ENCODE measurements at places on chromosomes 12 and 14.
A peak's percentile ranks its signal among the peaks of the same experiment; 100 is the strongest.

- no peak for DNase-seq
These were observed 2.6 kb downstream of the CD9 start for GRCh38 chr12:6202846-6203245.

DNA sequence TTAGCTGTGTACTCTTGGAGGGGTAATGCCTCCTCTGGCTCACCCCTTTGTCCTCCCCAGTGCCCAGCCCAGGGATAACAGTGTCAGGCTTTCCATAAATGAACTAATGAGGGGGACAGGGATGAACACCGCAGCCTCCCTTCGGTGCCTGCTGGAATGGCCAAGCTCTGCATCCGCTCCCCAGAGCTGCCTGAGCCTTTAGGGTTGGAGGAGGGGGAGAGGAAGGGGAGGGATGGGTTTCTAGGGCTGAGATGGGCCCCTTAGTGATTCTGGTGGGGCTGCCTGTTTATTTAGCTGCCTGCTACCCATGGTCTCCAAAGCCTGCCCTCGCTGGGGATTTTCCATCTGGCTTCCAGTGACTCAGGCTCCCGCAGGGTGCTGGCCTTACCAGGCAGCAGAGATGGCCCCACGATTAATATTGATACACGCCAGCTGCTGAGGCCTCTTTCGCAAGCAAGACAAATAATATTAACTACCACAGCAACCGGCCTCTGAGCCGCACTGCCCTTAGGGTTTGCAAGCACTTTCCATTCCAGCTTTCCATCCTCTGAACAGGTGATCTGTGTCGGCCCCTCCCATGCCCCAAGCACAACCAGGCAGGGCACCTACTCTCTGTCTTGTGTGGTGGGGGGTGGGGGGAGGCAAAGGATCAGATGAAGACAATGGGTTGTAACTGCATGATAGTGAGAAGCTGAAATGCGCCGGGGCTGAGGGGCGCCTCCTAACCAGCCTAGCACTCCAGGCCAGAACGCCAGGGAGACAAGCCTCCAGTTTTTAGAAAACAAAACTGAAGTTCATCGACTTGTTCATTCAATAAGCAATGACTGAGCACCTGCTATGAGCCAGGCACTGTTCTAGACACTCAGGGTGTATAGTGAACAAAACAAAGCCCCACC lies 56.7 kb downstream of the C14orf132 start:
- DNase-seq = peak; percentile 45

GRCh38 chr12:6840761-6841515 lies at the start of gene GNB3:
Gene GNB3 (plus strand): TSS chr12:6840925. CDS start chr12:6841288, 363 bp downstream.
- DNase-seq = no peak

GRCh38 chr12:88698471-88698870 lies 118.2 kb upstream of the KITLG start:
- DNase-seq = no peak

- no peak for DNase-seq
These were observed 95.6 kb downstream of the DIP2B start for GRCh38 chr12:50600364-50600763.

- DNase-seq = no peak
These were observed 172.7 kb upstream of the CNOT2 start for GRCh38 chr12:70070494-70071007.

DNA sequence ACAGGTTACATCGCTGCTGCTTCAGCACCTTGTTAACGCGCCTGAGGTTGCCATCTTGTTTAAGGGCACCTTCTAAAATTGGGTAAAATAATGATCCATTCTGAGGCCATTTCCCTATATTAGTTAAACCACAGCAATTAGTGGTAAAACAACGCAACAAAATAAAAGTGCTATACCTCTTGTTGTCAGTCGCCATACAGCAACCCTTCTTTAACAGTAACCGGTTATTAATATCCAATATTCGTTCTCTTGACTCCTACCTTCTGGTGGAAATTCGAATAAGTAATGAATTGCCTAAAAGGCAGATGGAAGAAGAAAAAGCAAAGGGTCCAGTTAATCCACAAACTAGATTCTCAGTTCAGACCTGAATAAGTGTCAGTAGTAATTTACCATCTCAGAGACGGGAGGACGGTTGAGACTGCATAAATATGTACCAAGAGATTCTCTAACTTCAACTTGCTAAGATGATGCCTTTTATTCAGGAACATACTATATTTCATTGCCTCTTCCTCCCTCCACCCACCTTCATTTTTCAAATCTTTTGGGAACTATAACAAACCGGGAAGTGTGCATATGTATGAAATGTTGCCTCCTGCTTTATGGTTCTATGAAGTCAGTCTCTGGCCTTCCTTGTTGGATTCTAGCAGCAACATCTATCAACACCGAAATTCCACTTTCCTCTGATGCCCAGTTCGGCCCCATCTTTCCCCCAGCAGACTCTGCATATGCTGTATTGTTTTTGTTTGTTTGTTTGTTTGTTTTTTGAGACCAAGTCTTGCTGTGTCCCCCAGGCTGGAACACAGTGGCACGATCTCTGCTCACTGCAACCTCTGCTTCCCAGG lies 824 bp upstream of the PSMB5 start:
- no peak for DNase-seq

DNA sequence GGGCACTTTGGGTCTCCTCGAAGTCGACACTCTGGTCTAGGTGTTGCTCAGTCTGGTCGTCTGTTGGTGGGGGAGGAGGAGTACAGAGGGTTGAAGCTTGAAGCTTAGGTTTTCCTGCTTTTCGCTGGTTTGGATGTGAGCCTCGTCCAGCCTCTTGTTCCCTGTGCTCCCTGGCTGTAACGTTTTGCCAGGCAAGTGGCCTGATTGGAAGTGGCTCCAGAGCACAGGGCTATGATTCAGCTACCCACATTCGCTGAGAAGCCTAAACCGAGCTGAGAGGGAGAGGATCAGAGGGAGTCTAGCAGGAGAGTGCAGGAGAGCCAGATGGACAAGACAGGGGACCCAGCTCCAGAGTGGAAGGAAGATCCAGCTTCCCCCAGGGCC lies 6.1 kb downstream of the HOXC10 start:
- DNase-seq = no peak

DNA sequence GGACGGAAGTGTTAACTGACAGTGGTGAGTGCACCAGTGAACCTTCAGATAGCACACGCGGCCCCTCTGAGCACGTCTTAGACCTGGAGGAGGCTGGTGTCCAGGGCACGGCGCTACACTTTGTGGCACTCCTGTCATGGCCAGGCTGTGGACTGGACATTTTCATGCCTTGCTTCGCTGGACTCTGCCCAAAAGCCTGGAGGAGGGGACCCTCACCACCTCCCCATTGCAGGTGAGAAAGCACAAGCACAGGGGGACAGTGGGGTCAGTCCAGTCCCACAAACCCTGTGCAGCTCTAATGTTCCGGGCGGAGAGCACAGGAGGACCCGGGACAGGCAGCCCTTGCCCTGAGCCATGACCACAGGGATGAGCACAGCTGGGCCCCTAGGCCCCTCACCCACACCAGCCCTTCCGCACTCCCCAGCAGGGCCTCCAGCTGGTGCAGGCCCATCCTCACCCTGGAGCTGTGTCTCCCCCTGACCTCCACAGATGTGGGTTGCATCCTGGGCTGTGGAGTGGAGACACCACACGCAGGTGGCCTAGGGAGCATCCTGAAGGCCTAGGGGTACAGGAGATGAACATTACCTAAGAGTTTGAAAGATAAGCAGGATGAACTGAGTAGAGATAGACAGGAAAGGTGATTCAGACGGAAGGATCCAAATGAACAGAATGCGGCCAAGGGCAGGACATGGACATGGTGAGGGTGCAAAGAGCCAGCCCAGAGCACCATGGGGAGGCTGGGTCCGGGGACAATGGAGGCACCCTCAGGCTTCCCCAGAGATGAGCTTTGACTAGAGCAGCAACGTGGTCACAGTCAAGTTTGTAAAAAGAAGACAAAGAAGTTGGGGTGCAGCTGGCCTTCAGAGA lies 132.8 kb downstream of the BCL11B start:
- DNase-seq = peak; percentile 49

GRCh38 chr12:50685641-50686040 lies 78.3 kb upstream of the ATF1 start:
- no peak for DNase-seq

- DNase-seq = no peak
These were observed 84.6 kb upstream of the DYNC1H1 start for GRCh38 chr14:101879529-101880336.

- no peak for DNase-seq
These were observed 132.2 kb upstream of the NUDT4 start for GRCh38 chr12:93245543-93245942.

- no peak for DNase-seq
These were observed 174.0 kb downstream of the SLC2A13 start for GRCh38 chr12:39931857-39932256.

GRCh38 chr14:56357428-56357827 lies 222.2 kb upstream of the TMEM260 start:
- DNase-seq = no peak

DNA sequence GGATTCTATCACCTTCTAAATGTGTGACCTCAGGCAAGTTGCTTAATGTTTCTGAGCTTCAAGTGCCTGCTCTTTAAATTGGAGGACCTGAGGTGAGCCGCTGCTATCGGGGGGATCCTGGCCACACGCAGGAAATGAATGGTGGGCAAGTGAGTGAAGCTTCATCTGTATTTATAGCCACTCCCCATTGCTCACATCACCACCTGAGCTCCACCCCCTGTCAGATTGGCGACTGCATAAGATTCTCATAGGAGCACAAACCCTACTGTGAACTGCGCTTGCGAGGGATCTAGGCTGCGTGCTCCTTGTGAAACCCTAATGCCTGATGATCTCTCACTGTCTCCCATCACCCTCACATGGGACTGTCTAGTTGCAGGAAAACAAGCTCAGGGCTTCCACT lies 158.6 kb upstream of the CCND2 start:
- DNase-seq = peak; percentile 73

Measured in activated effector memory CD4-positive, alpha-beta T cell treated with anti-CD3 and anti-CD28 coated beads, Interleukin-2, amount 50 U/mL, for 16 hours (primary cell).